A549 treated with dexamethasone at 1 μM for 4 hours (cell line): ENCODE measurements at places on chromosomes 3 and 15. TPM values are rescaled to one million over a fixed set of nuclear protein-coding genes. Genes with fewer than 3 reads are reported as not detected.

Gene BCL2A1
- 8.5 to 17.9 TPM (median 9.4 TPM) in 5 replicates for total RNA-seq

Gene ANP32A
- 272 to 319 TPM (median 293 TPM) in 5 replicates for total RNA-seq

Gene MAPKAPK3
- total RNA-seq, result 24.9 to 31.4 TPM (median 28.6 TPM) in 5 replicates

Gene POLQ
- 5.3 to 8.1 TPM (median 6.7 TPM) in 5 replicates for total RNA-seq

Gene PTX3
- total RNA-seq, result 0.91 to 1.2 TPM (median 1.0 TPM) in 5 replicates

Gene SLC41A3
- 22.7 to 25.4 TPM (median 23.9 TPM) in 5 replicates for total RNA-seq

Gene RARRES1
- total RNA-seq, result 7.3 to 12.3 TPM (median 8.8 TPM) in 5 replicates

Gene NOX5
- 0.10 to 0.34 TPM (median 0.19 TPM) in 5 replicates for total RNA-seq

Gene OXTR
- total RNA-seq, result 8.9 to 11.9 TPM (median 10.9 TPM) in 5 replicates

Gene CEMIP
- 0.83 to 1.5 TPM (median 1.3 TPM) in 5 replicates for total RNA-seq
